ENCODE measurements at places on chromosomes 11 and 22. TPM values are rescaled to one million over a fixed set of nuclear protein-coding genes. Genes with fewer than 3 reads are reported as not detected.

Gene BEST1
- 7.7 TPM for polyA plus RNA-seq

Gene TIMM8B
- polyA plus RNA-seq, result 121 TPM

Gene ZNF280B
- 2.3 TPM for polyA plus RNA-seq

Gene HTR3B
- polyA plus RNA-seq, result not detected

Gene KIAA1671
- polyA plus RNA-seq, result 3.0 TPM

Gene FERMT3
- polyA plus RNA-seq, result 0.89 TPM

Gene GP1BB
- 40.7 TPM for polyA plus RNA-seq

Gene SMTNL1
- not detected for polyA plus RNA-seq

Gene TEAD1
- 12.2 TPM for polyA plus RNA-seq

Gene ADAMTS15
- 1.1 TPM for polyA plus RNA-seq

Gene RPL3
- polyA plus RNA-seq, result 1,527 TPM

Gene MUC6
- not detected for polyA plus RNA-seq

Gene TNNT3
- polyA plus RNA-seq, result not detected

Gene FOLR2
- not detected for polyA plus RNA-seq

Gene MFRP
- not detected for polyA plus RNA-seq

Gene CYB5R3
- polyA plus RNA-seq, result 17.2 TPM

Gene PI4KA
- 42.2 TPM for polyA plus RNA-seq

Gene GTF2H1
- 109 TPM for polyA plus RNA-seq

Gene APOA5
- polyA plus RNA-seq, result not detected

Gene C11orf42
- polyA plus RNA-seq, result not detected

Gene FOSL1
- polyA plus RNA-seq, result not detected

Gene MIOX
- not detected for polyA plus RNA-seq

Gene FAM181B
- 1.4 TPM for polyA plus RNA-seq

Gene PACSIN3
- polyA plus RNA-seq, result not detected

Gene PLXNB2
- polyA plus RNA-seq, result 38.6 TPM

Gene STIM1
- 14.5 TPM for polyA plus RNA-seq

Gene OR2AG1
- not detected for polyA plus RNA-seq

Gene ENTHD1
- not detected for polyA plus RNA-seq

Gene CSNK2A3
- polyA plus RNA-seq, result 1.9 TPM

Gene OR5W2
- polyA plus RNA-seq, result not detected

Gene SYT12
- 2.1 TPM for polyA plus RNA-seq

Gene OSBP2
- 8.7 TPM for polyA plus RNA-seq

Gene RASGRP2
- 13.9 TPM for polyA plus RNA-seq

Gene RPS13
- 1,509 TPM for polyA plus RNA-seq

Gene SAA4
- not detected for polyA plus RNA-seq

Gene PRR5L
- polyA plus RNA-seq, result 0.22 TPM

Gene TBX10
- not detected for polyA plus RNA-seq

Gene HOATZ
- polyA plus RNA-seq, result not detected

Gene ETS1
- polyA plus RNA-seq, result 0.42 TPM

Gene LMO2
- polyA plus RNA-seq, result 33.2 TPM

Gene C11orf16
- polyA plus RNA-seq, result not detected
